Suppressor macrophage (primary cell): ENCODE measurements at places on chromosomes 13 and 19.

DNA sequence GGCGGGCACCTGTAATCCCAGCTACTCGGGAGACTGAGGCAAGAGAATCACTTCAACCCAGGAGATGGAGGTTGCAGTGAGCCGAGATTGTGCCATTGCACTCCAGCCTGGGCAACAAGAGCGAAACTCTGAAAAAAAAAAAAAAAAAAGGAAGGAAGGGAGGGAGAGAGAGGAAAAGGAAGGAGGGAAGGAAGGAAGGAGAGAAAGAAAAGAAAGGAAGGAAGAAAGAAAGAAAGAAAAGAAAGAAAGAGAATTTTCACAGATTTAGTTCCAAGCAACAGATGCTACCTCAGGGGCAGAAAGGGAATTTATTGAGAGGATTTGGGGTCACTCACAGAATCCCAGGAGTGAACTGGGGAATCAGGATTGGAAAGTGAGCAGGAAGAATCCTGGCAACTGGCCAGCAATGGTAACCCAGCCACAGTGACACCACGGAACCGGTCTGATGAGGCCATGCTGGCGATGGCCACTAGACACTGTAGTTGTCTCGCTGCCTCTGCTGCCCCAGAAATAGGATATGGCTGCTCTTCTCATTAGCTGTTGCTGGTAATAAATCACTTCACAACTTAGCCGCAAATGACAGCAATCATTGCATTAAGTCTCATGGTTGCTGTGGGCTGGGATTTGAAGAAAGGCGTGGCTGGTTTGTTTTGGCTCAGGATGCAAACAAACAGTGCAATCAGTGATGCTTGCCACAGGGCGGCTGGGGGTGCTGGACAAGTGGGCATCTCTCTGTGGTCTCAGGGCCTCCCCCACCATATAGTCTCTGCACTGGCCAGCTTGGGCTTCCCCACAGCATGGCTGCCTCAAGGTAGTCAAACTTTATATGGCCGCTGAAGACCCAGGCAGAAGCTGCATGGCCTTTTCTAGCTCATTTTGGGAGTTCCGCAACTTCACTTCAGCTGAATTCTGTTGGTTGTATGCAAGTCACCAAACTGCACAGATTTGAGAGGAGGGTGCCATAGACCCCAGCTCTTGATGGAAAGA, 5.2 kb upstream of the BCAM start:
- no peak for DNase-seq

- no peak for DNase-seq
These were observed 6.2 kb downstream of the ARRDC2 start for GRCh38 chr19:18014197-18014596.

DNA sequence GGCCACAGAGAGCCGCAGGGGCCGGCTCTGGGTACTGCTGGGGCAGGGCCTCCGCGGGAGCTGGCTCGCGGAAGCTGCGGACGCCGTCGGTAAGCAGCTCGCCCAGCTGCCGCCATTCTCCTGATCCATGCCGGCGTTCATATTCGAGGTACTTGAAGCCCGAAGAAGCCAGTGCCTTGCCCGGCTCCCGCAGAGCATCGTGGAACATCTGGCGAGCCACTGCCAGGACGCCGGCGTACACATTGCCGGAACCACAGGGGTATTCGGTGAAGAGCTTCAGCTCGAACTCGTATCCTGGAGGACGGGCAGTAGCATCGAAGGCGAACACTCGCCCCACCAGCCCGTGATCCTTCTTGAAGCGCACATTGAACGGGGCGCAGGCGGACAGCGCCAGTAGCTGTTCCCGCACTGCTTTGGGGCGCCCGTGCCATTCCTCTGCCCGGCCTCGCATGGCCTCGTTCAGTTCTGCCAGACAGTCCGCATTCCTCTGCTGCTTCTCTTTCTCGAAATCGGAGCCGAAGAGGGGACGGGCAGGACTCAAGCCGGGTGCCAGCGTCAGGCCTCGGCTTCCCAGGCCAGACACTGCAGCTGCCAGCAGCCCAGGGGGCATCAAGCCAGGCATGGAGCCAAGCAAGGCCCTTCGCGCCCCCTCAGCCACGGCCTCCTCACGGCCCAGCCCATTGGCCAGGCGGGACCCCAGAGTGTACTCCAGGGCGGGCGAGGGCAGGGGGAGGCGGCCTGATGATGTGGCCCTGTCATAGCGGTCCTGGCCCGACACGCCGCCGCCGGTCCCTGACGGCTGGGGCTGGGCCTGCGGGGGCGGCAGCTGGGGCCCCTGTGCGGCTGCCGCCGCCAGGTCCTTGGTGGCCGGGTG, 1.0 kb downstream of the IRF2BP1 start:
- no peak for DNase-seq

DNA sequence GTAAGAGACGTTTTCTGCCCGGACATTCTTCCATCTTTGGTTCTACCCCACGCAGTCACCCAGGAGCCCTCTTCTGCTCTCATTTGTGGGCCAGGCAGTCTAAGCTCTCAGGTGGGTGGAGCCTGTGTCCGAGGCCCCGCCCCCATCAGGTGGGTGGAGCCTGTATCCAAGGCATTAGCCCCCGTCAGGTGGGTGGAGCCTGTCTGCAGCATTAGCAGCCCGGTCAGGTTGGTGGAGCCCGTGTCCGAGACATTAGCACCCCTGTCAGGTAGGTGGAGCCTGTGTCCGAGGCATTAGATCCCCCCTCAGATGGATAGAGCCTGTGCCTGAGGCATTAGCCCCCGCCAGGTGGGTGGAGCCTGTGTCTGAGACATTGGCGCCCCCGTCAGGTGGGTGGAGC, 45.5 kb upstream of the C13orf46 start:
- DNase-seq = peak; percentile 29

GRCh38 chr19:681029-682019, 5.1 kb downstream of the FSTL3 start:
- DNase-seq = peak; percentile 96

DNA sequence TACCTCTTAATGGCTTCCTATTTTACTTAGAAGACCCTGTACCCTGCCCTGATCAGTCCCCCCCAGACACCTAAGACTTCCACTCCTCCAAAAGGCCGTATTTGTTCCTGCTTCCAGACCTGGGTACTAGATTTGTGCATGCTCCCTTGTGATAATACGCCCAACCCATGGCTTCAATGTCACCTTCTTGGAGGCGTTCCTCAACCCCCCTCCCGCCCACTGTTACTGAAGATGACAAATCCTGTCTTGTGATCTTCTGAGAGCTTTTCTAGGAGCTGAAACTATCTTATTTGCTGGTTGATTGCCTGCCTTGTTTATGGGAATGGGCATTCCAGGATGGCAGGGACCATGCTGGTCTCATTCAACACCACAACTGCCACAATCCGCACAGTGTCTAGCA, 9.4 kb downstream of the SLC25A23 start:
- peak; percentile 12 for DNase-seq

DNA sequence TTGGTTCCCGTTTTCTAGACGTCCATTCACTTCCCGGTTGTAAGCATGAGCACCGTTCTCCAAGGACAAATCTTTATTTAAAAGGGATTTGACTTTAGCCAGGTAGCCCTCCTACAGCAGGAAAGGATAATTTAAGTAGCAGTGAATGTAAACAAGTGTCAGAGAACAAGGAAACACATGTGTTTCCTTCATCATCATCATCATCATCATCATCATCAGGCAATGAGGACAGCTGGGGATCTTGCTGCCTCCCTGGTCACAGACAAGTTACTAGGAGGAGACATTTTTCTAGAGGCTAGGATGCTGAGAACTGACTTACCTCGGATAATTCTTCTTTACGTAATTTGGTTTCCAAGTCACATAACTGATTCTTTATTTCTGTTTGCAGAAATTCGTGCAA, 14.3 kb downstream of the DNMT1 start:
- no peak for DNase-seq

GRCh38 chr13:111431206-111431605, 110.8 kb downstream of the TEX29 start:
- no peak for DNase-seq

DNA sequence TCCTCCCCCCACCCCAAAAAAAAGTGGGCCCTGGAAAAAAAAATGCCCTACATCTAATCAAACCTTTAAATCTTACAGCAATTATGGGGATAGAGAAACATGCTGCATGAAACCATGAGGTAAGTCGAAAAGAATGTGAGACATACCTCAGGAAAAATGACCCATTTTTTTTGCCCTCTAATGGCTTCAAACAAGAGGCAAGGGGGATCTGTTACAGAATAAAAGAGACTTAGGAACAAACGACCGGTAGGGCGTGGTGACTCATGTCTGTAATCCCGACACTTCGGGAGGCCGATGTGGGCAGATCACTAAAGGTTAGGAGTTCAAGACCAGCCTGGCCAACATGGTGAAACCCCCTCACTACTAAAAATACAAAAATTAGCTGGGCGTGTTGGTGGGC, 8.4 kb downstream of the RGL3 start:
- DNase-seq = no peak

DNA sequence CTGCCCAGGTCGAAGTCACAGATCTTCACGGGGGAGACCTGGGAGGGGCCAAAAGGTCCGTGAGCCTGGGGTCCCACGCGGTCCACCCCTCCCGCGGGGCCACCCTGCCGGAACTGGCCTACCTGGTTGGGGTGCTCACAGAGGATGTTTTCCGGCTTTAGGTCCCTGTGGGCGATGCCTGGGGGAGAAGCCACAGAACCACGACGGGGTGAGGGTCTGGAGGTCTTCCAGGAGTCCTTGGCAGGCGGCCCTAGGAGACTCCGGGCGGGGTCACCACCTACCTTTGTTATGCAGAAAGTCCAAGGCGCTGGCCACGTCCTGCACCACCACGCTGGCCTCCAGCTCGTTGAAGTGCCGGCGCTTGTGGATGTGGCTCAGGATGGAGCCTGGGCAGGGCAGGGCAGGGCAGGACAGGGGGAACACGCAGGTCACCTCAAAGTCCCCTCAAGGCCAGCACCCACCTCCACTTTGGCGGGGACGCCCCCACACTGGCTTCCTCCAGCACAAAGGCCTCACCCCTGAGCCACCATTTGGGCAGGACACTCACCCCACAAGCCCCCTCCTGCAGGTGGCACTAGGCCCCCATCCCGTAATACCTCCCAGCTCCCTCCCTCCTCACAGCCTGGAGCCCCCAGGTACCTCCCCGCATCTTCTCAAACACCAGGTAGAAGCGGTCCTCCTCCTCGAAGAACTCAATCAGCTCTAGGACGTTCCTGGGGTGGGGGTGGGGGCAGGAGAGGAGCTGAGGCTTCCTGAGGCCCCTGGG, 8.4 kb downstream of the MKNK2 start:
- no peak for DNase-seq

GRCh38 chr13:92938486-92939020, 288.1 kb upstream of the GPC6 start:
- DNase-seq = no peak
